ENCODE measurements at places on chromosomes 16 and 17.
A peak's percentile ranks its signal among the peaks of the same experiment; 100 is the strongest.

GRCh38 chr17:47716375-47716774 lies 16.7 kb upstream of the TBX21 start:
- no peak for DNase-seq

DNA sequence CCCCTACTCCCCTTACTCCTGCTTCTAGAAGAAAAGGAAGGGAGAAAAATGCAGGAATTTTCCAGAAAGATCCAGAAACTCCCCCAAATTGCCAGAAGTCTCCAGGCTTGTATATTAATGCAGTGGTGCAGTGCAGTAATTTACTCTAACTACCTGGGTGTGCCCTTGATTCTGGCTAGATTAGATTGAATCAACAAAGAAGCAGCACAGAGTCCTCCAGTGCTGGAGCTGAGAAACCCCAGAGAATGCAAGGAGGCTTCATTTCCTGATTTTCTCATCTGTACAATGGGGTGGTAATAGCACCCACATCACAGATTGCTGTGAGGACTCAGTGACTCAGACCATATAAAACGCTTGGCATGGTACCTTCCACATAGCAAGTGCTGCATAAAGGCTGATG lies 247.3 kb upstream of the RPL38 start:
- no peak for DNase-seq

DNA sequence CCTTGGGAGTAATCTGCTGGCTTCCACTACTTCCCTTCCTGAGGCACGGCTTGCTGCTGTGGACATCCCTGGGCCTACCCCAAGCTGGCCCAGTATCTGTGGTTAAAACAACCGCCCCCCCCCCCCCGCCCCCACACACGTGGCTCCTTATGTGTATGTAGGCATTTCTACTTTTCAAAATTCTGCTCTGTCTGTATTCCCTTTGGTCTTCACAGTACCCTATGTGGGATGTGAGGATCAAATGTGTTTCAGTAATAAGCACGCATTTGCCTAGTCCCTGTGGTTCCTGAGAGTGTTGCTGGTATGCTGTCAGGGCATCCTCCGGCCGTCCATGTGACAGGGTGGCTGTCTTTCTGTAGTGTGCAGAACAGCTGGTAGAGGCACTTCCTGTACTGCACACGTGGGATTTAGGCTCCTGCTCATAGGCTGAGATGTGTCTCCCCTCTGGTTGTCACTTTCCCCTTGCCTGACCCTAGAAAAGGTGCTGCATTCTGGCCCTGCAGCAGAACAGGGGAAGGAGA lies 2.2 kb downstream of the NT5M start:
- no peak for DNase-seq

DNA sequence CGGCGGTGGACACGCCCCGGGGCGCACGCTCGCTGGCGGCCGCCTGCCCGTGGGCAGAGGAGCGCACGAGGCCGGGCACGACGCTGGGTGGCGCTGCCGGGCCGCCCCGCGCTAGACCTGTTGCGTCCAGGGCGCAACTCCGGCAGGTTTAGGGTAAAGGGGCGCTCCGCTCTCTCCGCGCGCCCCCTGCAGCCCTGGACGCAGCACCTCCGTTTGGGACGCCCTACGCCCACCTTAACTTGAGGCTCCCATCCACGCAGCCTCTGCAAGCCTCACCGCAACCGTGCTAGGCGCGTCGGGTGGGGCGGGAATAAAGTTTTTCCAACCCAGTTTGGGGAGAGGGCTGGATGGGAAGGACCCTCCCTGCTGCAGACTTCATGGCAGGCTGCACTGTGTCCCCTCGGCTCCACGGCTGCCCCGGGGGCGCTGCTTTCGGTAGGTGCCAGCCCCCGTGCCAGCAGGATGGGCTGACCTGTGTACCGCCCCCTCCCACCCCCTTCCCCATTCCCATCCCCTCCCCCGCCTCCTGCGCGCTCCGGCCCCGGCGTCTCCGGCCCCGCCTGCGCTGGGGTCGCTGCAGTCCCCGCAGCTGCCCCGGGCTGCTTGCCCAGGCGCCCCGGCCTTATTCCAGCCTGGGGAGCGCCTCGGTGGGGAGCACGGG lies at the start of gene SYT17:
Gene SYT17 (plus strand): TSS at position 531 of the 661 bp plus-strand sequence. CDS start 407 bp downstream, outside the sequence.
- peak; percentile 70 for DNase-seq

- no peak for DNase-seq
Observed at GRCh38 chr16:77549876-77550275, 115.0 kb upstream of the ADAMTS18 start.

DNA sequence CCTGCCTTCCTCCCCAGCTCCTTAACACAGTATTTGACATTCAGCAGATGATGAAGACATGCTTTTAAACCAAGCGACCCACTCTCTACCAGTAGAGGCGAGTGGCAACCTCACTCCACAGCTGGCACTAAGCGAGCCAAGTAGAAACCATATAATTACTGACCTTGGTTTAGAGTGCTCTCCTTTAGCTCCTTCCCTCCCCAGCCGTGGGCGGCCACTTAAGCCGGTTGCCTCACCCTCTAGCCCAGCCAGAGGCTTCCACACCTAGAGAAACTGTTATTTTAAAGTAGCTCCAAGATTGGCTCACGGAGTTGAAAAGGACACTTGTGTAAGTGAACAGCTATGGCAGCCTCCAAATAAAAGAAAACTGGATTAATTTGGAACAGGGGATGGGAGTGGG lies 109.1 kb upstream of the CRHR1 start:
- no peak for DNase-seq

DNA sequence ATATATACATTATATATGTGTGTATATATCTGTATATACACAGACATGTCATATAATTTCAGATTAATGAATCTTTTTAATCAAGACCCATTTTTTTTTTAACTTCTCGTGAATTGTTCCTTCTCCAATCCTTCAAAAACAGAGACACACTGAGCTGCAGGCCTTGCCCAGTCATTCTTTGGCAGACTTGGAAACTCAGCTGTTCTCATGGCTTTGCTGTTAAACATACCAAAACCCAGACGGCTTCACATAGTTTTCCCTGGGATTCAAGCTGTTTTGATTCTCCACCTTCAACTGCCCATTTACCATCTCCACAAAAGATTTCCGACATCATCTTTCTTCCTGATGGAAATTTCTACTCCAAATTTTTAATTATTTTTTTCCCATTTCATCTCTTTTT lies 148.7 kb downstream of the KCNJ2 start:
- no peak for DNase-seq

- DNase-seq = peak; percentile 48
Observed at GRCh38 chr16:53971616-53972015, 267.7 kb downstream of the FTO start.

- no peak for DNase-seq
Observed at GRCh38 chr16:49453021-49453420, 79.4 kb downstream of the C16orf78 start.

- no peak for DNase-seq
Observed at GRCh38 chr17:50682938-50683337, 24.8 kb downstream of the ANKRD40 start.

- DNase-seq = no peak
Observed at GRCh38 chr16:13630374-13630773, 289.6 kb upstream of the ERCC4 start.

- no peak for DNase-seq
Observed at GRCh38 chr17:66398059-66398458, 95.6 kb downstream of the PRKCA start.

DNA sequence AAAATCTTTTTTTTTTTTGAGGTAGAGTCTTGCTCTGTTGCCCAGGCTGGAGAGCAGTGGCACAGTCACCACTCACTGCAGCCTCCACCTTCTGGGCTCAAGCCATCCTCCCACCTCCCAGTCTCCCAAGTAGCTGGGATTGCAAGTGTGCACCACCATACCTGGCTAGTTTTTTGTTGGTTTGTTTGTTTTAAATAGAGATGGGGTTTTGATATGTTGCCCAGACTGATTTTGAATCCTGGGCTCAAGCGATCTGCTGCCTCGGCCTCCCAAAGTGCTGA lies 2.0 kb downstream of the LRRC37B start:
- no peak for DNase-seq

DNA sequence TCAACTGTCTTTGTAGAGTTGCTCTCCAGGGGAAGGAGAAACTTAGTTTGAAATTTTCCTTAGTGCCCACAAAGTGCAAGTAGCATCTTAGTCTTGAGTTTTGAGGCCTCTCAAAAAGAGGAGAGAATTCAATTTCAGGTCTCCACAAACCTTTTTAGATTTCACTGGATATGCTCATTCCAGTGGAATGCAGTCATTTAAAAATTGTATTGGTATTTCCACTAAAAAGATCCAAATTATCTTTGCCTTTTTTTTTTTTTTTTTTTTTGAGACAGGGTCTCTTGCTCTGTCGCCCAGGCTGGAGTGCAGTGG lies 6.9 kb upstream of the FOXJ1 start:
- no peak for DNase-seq

- DNase-seq = no peak
Observed at GRCh38 chr16:69745232-69745612, 9.5 kb downstream of the NOB1 start.

DNA sequence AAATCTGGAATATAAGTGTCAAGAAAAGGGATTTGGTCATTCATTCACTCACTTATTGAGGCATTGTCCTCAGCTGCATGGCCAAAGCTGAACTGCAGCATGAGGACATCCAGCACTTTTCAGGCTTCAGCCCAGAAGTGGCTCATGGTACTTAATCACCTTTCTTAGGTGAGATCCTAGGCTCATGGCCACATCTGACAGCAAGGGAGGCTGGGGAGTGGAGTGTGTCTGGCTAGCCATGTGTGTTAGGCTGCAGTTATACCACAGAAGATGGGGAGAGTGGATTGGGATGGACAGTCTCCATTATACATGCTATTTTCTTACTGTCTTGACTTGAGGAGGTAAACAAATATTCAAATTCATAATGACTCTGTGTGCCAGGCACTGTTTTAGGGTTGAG lies 68.8 kb downstream of the SHISA6 start:
- no peak for DNase-seq

DNA sequence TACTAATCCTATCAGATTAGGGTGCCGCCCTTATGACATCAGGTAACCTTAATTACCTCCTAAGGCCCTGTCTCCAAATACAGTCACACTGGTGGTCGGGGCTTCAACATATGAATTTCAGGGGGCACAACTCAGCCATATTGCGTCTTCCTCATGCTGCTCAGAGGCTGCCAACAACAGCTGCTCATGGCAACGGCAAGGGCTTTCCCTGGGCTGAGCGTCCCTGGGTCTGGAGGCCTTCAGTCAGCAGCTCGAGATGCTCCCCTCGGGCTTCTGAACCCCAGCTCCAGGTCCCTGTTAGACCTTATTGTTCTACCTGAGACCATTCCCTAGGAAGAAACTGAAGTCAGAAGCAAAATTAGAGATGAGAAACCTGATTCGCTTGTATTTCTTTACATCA lies 157.2 kb downstream of the TMEM132E start:
- no peak for DNase-seq

GRCh38 chr16:62068747-62069146 lies 32.5 kb upstream of the CDH8 start:
- DNase-seq = no peak

DNA sequence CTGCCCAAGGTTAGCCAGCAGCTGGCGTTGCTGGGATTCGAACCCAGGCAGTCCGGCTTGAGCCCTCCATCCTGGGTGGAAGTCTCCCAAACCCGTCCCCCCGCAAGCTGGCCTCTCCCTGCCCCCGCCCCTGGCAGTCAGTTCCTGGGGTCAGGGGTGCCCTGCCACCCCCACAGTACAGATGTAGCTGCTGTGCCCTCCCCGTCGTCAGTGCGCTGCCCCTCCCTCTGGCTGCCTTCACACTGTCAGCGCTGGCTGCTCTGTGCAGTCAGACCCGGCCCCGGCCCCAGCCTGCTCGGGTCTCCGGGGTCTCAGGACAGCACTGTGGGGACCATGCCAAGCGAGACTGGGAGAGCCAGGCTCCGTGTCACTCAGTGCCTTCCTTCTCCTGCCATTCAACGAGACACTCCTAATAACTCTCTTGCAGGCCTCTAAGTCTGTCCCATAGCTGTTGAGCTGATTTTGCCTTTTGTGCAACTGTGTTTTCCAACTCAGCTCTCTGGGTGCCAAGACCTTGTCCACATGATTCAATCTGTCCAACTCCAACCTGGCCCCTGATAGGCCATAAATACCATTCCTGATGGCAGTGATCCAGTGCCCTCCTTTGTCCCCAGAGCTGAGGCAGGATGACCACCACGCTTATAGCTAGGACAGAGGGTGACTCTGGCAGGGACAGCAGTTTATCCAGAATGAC lies 55.5 kb upstream of the IL34 start:
- DNase-seq = no peak

GRCh38 chr16:29989111-29989858 lies 6.1 kb downstream of the HIRIP3 start:
- no peak for DNase-seq

DNA sequence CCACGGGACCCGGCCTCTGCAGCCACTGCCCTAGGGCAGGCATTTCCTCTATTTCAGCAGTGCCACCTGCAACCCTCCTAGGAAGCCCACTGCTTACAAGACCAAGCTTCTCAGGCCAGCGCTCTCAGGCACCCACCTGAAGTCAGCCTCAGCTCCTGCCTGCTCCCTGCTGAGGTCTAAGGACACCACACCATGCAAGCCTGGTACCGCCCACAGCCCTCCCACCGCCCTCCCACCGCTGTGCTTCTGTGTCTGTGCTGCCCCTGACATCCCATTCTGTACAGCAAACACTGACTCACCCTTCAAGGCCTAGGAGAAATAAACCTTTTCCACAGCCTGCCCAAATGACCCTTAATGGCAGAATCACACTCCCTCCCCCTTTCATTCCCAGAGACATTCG lies 6.3 kb downstream of the CLUH start:
- DNase-seq = no peak

GRCh38 chr16:15487336-15488284 lies 53.2 kb downstream of the BMERB1 start:
- no peak for DNase-seq

- no peak for DNase-seq
Observed at GRCh38 chr16:50674831-50675230, 6.3 kb downstream of the SNX20 start.

DNA sequence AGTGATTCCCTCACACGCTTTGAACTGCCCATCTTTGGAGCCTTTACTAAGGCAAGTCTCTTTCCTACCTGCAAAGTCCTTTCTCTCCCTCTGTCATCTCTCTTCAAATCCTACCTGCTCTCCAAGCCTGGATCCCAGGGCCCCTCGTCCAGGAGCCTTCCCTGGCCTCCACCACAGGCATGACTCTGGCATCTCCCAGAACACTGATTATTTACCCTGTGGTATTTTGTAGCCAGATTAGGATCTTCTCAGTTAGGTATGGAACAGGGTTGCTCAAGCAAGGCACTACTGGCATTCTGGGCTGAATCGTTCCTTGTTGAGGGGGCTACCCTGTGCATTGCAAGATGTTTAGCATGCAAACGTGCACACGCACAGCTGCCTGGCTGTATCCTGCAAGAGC lies 31.9 kb upstream of the POLR3E start:
- DNase-seq = no peak

- DNase-seq = no peak
Observed at GRCh38 chr17:64217249-64217691, 45.8 kb downstream of the TEX2 start.

- DNase-seq = no peak
Observed at GRCh38 chr17:81448950-81449349, 53.7 kb downstream of the BAHCC1 start.

DNA sequence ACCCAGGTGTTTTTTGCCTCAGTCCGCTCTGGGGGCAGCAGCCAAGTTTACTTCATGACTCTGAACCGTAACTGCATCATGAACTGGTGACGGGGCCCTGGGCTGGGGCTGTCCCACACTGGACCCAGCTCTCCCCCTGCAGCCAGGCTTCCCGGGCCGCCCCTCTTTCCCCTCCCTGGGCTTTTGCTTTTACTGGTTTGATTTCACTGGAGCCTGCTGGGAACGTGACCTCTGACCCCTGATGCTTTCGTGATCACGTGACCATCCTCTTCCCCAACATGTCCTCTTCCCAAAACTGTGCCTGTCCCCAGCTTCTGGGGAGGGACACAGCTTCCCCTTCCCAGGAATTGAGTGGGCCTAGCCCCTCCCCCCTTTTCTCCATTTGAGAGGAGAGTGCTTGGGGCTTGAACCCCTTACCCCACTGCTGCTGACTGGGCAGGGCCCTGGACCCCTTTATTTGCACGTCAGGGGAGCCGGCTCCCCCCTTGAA lies 2.1 kb upstream of the C17orf107 start:
- DNase-seq = no peak

All from muscle of arm (tissue), 14 donors.